ENCODE measurements at places on chromosomes 7 and 10.

- DNase-seq = no peak
Measured at GRCh38 chr10:27241010-27241651, 534 bp upstream of the ACBD5 start.

DNA sequence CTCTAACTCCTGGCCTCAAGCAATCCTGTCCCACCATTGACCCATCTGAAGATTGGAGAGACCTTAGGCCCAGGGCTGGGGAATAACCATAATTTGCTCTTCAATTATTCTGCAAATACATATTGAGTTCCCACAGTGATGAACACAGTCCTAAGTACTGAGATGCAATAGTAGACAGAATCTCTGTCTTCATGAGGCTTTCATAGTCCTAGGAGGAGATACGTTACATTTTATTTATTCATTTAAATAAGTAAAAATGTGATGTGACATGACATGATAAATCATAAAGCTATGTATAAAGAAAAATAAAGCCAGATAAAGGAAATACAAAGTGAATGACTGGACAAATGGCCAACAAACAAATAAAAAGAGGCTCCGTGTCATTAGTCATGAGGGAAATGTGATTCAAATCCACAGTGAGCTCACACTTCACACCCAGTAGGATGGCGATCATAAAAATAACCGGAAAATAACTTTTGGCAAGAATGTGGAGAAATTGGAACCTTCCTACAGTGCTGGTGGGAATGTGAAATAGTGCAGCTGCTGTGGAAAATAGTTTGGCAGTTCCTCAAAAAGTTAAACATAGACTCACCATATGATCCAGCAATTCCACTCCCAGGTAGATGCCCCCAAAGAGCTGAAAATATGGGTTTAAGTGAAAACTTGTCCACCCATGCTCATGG lies 52.1 kb upstream of the JCAD start:
- DNase-seq = no peak

- DNase-seq = no peak
Measured at GRCh38 chr10:132714096-132714985, 71.6 kb downstream of the NKX6-2 start.

DNA sequence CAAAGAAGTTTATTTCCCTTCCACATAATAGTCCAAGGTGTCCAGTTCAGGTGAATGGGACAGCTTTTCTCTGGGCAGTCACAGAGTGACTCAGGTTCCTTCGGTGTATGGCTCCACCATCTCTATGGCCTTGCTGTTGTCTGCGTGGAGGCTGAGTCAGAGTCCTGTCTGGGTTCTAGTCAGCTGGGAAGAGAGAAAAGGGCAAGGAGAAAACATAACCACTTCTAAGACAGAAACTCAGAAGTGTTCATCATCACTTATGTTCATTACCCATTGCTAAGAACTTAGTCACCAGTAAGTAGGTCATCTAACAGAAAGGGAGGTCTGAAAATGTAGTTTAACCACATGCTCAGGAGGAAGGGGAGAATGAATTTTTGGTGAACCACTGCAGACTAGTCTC lies 32.4 kb upstream of the CCDC7 start:
- peak; percentile 77 for DNase-seq

- no peak for DNase-seq
Measured at GRCh38 chr10:33147013-33147310, 187.5 kb downstream of the NRP1 start.

- no peak for DNase-seq
Measured at GRCh38 chr7:157540020-157540419, 203.2 kb downstream of the DNAJB6 start.

DNA sequence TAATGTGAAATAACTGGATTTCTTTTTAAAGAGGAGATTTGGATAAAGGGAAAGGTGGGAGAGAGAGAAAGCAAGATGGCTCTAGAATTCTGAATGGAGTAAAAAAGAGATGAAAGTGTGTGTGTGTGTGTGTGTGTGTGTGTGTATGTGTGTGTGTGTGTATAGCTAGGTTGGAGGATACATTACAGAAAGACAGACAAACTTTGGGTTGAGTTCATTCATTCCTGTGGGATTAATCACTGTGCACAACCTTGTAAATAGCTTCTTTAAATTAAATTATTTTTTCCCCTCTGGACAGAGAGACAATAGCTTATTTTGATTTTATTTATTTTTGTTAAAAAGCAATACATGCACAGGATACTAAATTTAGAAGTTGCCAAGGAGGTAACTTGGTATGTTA lies 7.5 kb downstream of the ASB4 start:
- no peak for DNase-seq

- peak; percentile 22 for DNase-seq
Measured at GRCh38 chr7:6705959-6706665, 635 bp downstream of the ZNF12 start.

- peak; percentile 80 for DNase-seq
Measured at GRCh38 chr10:124688889-124689670, 55.1 kb downstream of the FAM53B start.

GRCh38 chr10:126041804-126042231 lies 145.5 kb downstream of the FANK1 start:
- peak; percentile 84 for DNase-seq
